Skeletal muscle cell (primary cell): ENCODE measurements at places on chromosomes 2 and 18.

- no peak for DNase-seq
Observed at GRCh38 chr2:162838136-162838497, 450 bp downstream of the KCNH7 start.

GRCh38 chr2:54422072-54422581, 34.0 kb upstream of the SPTBN1 start:
- no peak for DNase-seq

- no peak for DNase-seq
Observed at GRCh38 chr2:69608109-69608508, 35.4 kb downstream of the AAK1 start.

DNA sequence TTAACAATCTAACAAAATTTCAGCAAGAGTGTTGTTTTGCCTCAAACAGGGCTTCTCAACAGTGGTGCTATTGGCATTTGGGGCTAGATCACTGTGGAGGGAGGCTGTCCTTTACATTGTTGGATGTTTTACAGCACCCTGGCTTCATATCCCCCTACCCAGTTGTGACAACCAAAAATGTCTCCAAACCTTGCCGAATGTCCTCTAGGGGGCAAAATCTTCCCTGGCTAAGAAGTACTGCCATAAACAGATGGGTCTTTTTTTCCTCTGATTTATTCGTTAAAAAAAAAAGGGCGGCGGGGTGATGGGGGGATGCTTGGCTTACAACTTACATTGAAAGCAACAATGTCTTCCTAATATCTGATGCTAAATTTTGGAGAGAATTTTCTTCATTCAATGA, 207.6 kb upstream of the CCDC150 start:
- no peak for DNase-seq

GRCh38 chr2:187554011-187554703, at the start of gene TFPI:
TSS of gene TFPI (minus strand) at chr2:187554435. CDS start at chr2:187503768, 50,667 bp downstream.
- DNase-seq = peak; percentile 28

- peak; percentile 82 for DNase-seq
Observed at GRCh38 chr2:66364495-66365333, 70.2 kb upstream of the MEIS1 start.

- no peak for DNase-seq
Observed at GRCh38 chr2:115569547-115569946, 1127.1 kb downstream of the DPP10 start.

GRCh38 chr2:126634273-126634861, 21.6 kb upstream of the GYPC start:
- DNase-seq = no peak
